ENCODE measurements at places on chromosomes 5 and 9.

DNA sequence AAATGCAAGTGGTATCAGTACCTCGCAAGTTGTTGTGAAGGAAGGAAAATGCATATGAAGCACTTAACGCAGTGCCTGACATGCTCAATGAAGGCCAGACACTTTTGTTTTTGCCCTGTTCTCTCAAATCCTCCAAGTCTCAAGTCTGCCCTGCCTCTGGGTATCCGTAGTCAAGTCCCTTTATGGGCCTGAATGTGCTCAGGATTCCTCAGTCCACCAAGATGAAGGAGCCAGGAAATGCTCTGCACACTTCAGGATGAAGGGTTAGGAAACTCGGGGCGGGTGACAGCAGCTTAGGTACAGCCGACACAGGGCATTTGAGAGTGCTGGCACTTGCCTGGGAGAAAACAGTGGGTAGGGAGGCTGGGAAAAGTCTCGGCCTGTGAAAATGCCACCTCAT, 1.4 kb downstream of the ECSCR start:
- DNase-seq, result no peak

DNA sequence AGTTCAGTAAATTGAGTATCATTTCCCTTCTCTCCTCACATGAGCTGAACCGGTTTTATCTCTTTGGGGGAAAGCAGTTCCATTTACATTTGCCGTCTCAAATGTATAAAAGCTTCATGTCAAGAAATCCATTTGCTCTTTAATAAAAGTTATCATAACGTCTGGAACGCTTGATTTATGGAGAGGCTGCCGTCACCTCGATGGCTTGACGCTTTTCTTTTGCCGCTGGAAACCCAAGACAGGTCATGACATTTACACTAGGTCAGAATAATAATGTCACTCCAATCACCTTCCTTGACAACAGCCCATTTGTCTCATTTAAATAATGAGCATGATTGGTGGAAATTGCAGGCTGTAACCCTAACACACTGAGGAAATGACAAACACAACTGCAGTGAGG, 443.4 kb downstream of the IRX1 start:
- DNase-seq, result no peak

DNA sequence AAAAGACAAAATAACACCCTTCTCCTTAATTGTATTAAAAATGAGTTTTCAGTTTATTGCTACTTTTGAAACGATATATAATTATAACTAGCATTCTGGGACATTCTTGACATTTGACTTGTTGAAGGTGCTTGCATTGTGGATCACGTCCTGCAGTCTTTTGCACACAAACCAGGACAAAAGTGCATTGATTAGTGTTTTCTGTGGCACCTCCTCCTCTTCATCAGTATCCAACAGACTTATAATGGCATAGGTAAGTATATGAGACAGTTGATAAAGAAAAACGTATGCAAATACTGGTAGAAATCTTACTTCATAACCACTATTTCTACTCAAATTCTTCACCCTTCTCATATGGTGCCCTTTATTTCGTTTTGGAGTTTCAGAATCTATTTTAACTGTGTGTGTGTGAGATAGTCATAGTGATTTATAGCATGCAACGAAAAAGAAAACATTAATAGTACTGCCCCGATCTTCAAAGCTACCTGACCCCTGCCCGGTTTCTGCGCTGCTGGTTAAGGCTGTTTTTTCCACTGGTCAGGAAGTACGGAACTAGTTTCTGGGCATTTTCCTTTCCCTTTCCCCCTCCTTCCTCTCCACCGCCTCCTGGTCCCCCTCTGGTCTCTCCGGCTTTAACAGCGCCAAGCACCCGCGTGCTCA, 639 bp upstream of the RASA1 start:
- no peak for DNase-seq

DNA sequence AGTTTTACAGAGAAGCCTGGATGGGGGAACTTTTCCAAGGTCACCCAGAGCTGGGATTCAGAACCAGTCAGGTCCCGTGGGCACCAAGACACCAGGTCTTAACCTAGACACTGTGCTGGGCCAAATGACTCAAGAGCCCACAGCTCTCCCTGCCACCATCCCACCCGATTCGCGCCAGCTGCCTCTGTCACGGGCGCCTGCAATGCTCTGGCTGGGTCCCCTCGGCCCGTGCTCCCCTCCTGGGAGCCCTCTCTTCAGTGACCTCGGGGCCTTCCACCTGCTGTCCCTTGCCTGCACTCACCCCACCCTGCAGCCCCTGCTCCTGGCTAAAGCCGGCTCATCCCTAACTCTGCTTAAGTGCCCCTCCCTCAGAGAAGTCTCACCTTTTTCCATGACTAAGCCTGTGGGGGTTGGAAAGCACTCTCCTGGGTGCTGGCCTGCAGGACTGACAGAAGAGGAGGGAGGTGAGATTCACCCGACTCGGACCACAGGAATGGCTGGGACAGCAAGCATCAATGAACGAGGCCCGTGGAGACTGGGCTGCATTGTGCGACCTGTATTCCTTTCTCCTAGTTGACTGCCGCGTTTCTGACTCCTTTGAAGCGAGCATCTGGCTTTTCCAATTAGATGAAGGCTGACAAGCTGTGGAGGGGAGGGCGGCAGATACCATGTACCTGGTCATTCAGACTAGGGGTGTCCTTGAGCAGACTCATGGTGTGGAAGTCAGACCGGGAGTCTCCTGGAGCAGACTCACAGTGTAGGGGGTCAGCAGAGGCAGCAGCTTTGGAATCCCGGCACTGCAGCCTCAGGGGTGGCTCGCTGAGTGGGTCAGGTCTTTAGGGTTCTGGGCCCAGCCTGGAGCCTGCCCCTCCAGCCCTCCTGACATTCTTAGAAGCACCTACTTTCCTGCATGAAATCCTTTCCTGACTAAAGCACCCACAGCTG, 5.8 kb upstream of the IL4 start:
- DNase-seq, result no peak

DNA sequence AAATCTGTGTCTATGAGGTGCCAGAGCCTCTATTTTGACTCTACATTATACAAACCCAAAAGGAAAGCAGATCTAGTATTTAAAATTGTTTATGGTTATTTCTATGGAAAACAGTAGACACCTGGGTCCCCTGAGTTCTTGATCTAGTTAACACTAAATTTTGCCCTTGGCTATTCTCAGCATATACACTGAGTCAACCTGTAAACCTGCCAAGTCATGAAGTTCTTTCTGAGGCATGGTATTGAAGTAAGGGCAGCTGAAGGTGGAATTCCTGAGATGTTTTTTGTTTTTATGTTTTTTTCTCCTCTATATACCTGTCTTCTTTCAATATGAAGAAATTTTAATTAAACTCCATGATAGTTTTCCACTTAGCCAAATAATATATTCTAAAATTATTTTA, 120.2 kb downstream of the PDE4D start:
- no peak for DNase-seq

GRCh38 chr5:157611571-157612476, 36.2 kb upstream of the ADAM19 start:
- no peak for DNase-seq

GRCh38 chr9:5953743-5954707, 61.4 kb downstream of the RANBP6 start:
- no peak for DNase-seq

DNA sequence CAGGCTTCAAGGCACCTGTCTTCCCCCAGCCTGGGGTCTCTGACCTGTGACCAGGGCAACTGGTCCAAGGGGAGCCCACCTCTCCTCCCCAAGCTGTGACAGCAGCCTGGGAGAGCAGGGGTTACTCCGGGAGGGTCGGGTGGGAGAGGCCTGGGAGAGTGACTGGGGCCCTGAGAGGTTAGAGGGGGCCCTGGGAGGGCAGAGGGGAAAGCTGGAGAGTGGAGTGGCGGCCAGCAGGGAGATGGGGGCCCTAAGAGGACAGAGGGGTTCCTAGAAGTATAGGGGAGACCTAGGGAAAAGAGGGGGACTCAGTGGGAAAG, 302 bp downstream of the LCN9 start:
- no peak for DNase-seq

GRCh38 chr5:116539222-116539621, 35.4 kb downstream of the SEMA6A start:
- DNase-seq, result no peak

GRCh38 chr5:38790891-38791290, 54.9 kb upstream of the OSMR start:
- no peak for DNase-seq

GRCh38 chr5:159877894-159878448, 38.3 kb upstream of the ADRA1B start:
- no peak for DNase-seq

DNA sequence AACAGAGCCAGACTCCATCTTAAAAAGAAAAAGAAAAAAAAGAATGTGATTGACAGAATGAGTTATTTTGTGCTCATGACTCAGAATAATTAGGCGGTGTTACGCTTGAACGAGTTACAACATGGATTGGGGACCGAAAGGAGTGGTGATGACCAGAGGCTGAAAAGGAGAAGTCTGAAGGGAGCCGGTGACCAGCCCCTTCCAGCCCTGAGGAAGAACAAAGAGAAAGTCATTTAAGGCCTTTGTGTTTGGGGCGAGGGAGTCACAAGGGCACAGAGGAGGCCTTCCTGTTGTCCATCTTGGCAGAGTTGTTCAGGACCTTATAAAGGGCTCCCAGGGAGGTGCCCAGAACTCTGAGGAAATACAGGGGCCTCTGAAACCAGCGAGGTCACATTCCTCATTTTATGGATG, 131.6 kb downstream of the GOLPH3 start:
- no peak for DNase-seq

GRCh38 chr9:133807037-133807436, 68.9 kb upstream of the SARDH start:
- DNase-seq, result no peak

GRCh38 chr9:134188386-134189144, 24.2 kb upstream of the RNU6ATAC start:
- DNase-seq, result no peak

DNA sequence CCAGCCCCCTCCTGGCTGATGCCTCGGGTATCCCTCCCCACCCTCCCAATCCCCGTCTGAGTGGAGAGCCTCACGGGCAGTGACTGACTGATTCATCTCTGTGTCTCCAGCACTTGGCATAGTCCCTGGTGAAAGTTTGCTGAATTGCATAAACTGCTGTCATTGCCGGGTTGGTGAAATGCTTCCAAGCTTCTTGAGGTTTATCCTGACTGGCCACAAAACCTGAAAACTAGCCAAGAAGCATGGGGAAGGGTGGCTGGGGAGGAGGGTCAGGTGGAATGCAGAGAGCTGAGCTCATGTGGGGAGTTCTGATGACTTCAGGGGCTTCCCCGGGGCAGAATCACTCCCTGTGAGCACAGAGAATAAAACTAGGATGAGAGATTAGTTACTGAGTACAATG, 56.9 kb upstream of the GGTA1 start:
- DNase-seq, result no peak

GRCh38 chr5:52010454-52010853, 627.2 kb downstream of the ISL1 start:
- DNase-seq, result no peak

DNA sequence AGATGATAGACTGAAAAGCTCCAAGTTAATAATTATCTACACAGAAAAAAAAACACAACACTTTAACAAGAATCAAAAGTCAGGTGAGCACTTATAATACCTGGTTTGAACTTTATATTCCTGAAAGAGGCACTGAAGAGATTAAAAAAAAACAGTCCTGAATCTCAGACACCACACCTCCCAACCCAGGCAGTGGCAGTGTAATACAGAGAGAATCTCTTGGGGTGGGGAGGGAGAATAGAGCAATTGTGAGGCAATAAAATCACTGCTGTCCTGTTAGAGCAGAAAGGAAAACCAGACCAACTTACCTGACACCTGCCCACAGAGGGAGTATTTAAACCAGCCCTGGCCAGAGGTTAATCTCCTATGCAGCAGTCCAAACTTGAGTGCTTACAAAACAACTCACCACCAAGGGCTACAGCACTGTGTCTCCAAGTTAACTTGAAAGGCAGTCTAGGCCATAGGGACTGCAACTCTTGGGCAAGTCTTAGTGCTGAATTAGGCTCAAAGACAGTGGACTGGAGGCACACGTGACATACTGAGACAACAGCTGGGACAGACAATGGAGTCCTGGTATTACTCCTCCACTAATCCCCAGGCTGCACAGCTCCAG, 54.2 kb downstream of the SLCO4C1 start:
- DNase-seq, result no peak

GRCh38 chr9:126413391-126414068, 86.9 kb downstream of the MVB12B start:
- no peak for DNase-seq

DNA sequence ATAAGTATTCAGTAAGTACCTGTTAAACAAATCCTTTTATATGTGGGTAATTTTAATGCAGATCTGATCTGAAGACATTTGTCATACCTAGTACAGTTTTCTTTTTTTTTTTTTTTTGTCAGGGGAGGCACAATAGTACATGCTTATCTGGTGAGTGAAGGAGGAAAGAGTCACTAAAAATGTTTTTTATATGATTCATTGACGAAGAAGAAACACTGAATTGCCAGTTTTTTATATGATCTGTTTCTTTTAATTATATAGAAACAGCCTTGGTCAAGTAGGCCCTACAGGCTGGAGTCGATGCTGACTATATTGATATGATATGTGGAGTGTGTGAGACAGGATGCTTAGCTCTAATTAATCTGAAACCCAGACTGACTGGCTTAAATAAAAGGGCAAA, 315.2 kb downstream of the PSAT1 start:
- no peak for DNase-seq

DNA sequence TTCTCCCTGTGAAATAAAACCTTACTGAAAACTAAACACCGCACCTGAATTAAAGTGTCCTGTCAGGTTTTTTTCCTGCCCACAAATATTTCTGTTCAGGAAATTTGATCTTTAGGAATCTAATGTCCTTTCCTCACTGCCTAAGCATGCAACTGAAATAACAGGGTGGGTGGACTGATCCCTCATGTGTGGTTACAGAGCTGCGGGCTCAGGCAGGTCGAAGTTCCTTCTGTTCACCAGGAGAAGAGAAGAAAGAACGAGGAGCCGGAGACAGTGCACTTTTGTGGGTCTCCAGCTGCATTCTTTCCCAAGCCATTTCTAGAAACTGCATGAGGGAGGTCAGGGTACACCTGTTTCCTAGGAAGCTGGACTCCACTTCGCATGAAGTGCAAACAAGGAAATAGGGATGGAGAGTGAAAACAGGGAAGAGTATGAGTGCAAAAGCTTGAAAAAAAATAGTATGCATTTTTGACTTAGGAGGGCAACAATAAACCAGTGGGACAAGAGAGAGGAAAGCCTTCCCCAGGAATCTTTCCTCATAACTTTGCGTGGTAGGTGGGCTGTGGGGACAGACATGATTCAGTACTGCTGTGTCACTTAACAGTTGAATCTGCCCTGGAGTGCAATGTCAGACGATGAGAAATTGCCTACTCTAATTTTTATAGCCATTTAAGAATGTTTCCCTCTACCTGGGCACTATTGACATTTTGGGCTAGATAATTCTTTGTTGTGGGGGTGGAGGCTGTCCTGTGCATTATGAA, 60.3 kb downstream of the GCNT1 start:
- no peak for DNase-seq

DNA sequence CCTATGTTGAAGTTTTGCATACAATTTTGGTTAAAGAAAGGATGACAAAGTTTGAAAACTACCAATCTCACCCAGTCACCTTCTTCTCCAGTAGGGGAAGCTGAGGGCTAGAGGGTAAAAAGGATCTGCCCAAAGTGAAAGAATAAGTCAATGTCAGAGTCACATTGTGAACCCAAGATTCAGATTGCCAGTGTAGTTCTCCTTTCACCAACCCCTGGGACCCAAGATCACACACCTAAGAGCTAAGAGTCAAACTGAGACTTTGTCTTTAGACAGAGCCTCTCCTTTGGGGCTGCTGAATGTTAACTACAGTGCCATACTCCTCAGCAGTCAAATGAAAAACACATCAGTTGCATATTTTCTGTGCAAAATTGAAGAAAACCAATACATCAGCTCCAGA, 210.6 kb downstream of the ATP10B start:
- no peak for DNase-seq

GRCh38 chr5:39906146-39906545, 481.4 kb upstream of the DAB2 start:
- DNase-seq, result no peak
